ENCODE measurements at places on chromosomes 6 and 20.
A peak's percentile ranks its signal among the peaks of the same experiment; 100 is the strongest.

GRCh38 chr20:62723351-62723750 lies 14.7 kb downstream of the NTSR1 start:
- DNase-seq = no peak

DNA sequence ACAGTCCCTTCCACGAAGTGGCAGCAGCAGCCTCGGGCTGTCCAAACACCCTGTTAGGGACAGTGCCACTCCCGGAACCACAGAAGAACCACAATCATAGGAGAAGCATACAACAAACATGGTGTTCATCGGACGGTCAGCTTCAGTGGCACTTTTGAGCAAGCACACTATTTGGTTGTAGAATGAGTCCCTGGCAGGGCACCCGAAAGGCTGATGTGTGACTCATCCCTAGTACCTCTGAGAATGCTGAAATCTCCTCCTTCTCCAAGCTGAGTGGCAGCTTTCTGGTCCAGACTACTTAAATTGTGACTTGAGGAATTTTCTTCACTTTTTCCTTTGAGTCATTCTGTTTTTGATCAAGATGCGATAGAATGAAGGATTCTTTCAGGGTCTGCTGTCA lies 282.5 kb downstream of the ESR1 start:
- peak; percentile 56 for DNase-seq

GRCh38 chr20:46523696-46524328 lies 10.5 kb upstream of the ZNF334 start:
- DNase-seq = no peak

GRCh38 chr6:102655823-102656222 lies 1262.3 kb downstream of the GRIK2 start:
- no peak for DNase-seq

DNA sequence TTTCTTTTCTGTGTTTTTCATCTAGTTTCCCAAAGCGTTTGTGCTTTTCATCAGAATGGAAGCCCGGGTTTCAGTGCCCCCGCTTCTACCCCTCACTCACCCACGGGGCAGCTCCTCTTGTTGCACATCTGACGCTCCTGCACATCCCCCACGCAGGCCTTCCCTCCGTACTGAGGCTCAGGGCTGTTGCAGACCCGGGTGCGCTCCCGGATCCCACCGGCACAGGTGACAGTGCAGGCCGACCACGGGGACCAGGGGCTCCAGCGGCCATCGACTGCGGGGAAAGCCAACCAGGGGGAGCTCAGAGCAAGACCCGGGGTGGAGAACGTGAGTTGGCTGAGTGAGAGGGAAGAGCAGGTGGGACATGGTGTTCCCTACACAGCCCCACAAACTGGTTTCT lies 19.0 kb downstream of the THBS2 start:
- DNase-seq = no peak

DNA sequence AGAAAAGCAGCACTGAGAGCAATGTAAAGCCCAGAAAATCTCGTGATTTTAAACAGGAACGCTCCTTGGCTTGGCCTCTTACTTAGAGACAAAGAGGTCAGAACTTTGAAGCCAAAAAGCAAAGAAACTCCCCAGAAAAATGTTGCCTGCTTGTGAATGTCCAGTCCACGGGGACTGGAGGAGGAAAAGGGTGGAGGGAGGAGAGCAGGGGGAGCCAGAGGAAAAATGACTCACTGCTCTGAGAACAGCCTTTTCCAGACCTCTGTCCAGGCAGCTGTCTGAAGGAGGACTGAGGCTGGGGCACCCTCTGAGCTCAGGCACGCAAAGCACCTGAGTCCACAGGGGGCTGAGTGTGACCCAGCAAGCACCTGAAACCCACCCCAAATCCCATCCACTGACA lies 64.7 kb downstream of the TRAM2 start:
- peak; percentile 75 for DNase-seq

DNA sequence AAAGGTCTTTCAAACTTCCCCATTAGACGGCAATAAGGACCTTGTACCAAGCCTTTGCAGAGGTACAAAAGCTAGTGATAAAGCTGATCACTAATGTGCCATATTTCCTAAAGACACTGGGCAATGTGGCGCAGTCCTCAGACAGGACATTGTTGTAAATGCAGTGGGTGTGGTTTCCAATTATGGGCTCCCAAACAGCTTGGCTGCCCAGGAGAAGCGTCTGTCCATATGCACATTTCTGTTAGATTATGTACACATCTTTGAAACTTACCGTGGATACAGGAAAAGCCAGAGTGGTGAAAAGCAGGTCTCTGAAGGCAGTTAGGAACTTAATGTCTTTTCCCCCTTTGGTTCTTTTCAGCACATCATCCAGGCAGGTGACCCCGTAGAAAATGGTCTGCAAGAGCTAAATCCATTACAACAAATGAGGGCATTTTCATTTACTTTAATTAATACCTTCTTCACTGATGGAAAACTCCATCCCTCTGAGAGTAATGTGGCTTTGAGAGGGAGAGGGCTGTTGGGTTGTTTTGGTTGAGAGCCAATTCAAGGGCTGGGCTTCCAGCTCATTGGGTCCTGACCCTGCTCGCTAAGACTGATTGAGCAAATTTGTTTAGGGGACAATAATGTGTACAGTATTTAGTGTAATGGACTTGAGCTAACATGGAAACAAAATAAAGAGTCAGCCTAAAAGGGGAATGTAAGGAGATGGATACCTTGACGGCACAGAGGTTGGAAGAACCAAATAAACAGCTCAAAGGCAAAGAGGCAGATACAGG lies 10.4 kb downstream of the ADTRP start:
- DNase-seq = no peak

- no peak for DNase-seq
Observed at GRCh38 chr6:43759136-43759906, 10.7 kb upstream of the VEGFA start.

GRCh38 chr6:158321960-158322359 lies 9.7 kb downstream of the TULP4 start:
- peak; percentile 76 for DNase-seq
